ENCODE measurements at places on chromosomes 5 and 9. TPM values are rescaled to one million over a fixed set of nuclear protein-coding genes. Genes with fewer than 3 reads are reported as not detected.

URM1 gene
- total RNA-seq = 44.5 TPM

DNA sequence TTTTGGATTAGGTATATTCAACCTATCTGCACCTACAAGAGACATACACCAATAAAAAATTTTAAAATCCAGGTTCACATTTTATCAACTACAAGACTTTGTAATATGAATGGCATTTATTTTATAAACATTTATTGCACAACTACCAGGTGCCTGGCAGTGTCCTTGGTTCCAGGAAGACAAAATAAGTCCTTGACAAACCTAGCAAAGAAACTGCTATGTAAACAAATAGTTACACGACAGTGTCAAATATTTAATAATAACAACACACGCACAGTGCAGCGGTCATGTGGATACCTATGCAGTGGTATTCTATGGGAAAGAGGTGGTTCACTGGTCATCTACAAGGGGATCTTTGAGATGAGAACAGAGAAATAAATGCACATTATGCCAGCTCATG is 120.7 kb downstream of the MYO10 start:
- no peak overlapping the region for H3K27ac ChIP-seq
- no peak for DNase-seq
- peaks cover 11% of the 10 kb centered on the region for H3K27me3 ChIP-seq

DNA sequence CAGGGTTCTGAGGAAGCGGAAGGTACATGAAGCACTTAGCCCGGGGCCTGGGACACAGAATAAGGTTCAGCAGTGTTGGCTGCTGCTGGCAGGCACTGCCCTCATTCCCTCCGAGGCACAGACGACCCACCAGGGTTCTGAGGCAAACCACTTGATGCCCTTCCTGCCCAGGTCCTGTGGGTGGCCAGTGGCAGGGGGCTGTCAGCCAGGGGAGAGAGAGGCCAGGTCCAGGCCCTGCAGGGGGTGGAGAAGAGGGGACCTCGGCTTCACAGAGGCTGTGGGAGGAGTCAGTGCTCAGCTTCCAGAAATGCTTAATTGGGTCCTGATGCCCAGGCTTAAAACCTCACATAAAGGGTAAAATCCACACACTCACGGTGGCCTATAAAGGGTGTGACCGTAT is 4.4 kb upstream of the ZDHHC12 start:
- peak overlapping the region; percentile 99 for H3K27ac ChIP-seq
- no peaks in the 10 kb centered on the region for H3K36me3 ChIP-seq
- DNase-seq = no peak
- H3K27me3 ChIP-seq = no peaks in the 10 kb centered on the region

GRCh38 chr9:129990269-129991010 is 52.5 kb downstream of the FNBP1 start:
- H3K27me3 ChIP-seq = no peaks in the 10 kb centered on the region
- H3K4me1 ChIP-seq = peaks cover 73% of the 10 kb centered on the region
- no peak for DNase-seq
- no peaks in the 10 kb centered on the region for H3K36me3 ChIP-seq
- peak overlapping the region; percentile 83 for H3K4me3 ChIP-seq
